ENCODE measurements at places on chromosomes 2 and 18. TPM values are rescaled to one million over a fixed set of nuclear protein-coding genes. Genes with fewer than 3 reads are reported as not detected.

The ANKRD53 gene
- total RNA-seq, result 0.13 TPM

DNA sequence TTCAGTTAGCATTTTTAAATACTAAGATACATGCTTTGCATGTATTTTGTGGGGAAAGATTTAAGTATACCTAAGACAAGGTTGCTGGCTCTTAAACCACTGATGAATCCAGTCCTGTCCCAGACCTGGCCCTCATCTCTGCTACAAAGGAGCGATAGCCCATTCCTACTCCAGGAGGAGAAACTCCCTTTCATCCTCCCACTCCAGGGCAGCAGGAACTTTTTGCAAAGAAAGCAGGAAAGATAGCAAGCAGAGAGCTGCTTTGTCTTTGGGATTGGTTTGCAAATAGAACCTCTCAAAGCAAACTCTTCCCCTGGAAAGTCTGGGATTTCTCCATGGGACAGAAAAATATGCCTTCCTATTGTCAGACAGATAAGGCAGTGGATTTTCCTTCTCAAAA, 43.6 kb upstream of the COPS8 start:
- DNase-seq, result no peak

The BOLL gene
- total RNA-seq, result not detected

DNA sequence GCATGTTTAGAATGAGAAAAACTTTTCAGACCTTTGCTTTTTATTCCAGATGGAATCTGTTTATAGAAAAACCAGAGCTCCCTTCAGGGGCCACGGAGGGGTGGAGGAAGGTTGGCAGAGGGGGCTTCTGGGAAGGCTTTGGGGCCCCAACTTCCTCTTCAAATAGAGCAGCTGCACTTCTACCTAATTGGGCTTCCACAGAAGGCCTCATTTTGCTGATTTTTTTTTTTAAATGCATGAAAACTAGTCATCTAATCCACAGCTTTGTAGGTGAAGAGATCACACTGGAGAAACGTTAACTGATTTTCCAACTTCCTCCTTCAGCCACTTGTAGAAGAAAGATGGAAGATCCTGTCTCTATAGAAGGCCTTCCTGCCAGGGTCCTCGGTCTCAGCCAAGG, 181.8 kb downstream of the BCL11A start:
- DNase-seq, result no peak

The SERPINB11 gene
- total RNA-seq, result not detected

DNA sequence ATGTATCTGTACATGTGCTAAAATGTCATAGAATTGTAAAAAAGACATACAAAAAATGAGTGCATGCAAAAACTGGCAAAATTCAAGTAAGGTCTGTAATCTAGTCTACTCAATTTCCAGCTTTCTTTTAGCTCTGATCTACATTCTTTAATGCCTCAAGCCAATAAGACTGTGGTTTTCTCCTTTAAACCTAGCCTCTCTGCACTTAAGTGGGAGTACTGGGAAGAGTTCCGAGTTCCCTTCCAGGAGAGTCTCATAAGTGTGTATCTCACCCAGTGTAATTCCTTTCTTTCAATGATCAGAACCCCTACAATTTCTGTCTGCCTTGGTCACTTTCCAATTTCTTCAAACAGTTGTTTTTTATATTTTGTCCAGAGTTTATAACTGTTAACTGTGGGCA, 150.1 kb downstream of the PTRHD1 start:
- no peak for DNase-seq

DNA sequence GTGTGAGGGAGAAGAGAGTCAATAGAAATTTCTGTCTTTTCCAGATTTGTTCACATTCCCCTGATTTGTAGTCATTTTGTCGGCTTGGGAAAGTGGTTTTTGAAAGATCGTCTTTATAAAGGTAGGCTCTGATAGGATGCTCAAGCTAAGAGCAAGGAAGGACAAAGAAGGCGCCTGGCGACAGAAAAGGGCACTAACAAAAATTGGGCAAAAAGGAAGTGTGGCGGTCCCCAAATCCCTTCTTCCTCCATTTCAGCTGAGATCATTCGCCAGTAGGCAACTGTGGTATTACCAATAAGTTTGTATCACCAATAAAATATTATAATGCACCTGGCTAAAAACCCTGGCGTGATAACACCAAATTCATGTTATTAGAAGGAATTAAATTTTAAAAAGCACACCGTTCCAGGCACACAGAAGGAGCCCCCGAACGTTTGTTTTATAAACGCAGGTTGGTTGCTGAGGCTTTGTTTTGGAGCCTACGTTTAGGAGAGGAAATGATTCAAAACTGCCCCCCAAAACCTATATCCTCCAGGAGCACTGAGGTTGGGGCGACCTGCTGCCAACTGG, 756 bp upstream of the PTPN4 start:
- DNase-seq, result no peak
